ENCODE measurements at places on chromosomes 2 and 18.

DNA sequence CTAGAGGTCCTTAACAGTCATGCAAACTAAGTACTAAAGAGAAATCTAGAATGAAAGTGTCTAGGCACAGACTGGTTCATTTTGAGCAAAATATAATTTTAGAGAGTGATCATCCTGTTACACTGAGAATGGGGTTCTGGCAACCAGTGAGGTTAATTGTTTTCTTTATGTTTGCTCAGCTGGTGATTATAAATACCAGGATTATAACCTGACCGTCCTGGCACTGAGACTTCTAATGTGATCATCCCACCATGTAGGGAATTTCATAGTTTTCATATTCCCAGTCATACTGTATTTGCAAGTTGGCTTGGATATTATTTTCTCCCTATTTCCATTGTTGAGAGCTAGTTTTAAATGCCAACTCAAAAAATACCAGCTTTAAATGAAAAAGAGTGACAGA, 852.5 kb upstream of the LRATD1 start:
- no peaks in the 10 kb centered on the region for H3K4me1 ChIP-seq
- no peaks in the 10 kb centered on the region for H3K27me3 ChIP-seq
- no peaks in the 10 kb centered on the region for H3K36me3 ChIP-seq

DNA sequence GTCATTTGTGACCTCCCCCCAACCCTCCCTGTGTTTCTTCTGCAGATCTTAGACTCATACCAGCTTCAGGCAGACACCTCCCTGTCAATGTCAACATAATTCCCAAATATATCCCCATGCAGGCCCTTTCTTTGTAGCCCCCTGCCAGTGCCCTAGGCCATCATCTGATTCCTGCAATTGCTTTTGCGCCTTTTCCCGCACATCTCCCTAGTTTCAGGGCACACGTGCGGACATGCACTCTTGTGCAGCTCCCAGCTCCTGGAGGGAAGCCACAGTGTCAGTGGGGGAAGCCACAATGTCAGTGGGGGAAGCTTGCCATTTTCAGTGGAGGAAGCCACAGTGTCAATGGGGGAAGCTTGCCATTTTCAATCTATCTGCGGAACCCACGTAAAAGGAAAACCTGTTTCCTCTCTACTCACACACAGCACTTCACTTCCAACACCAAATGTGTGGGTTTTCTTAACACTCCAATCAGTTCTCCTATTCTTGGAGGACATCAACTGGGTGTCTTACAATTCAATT, 256.4 kb downstream of the ACKR3 start:
- H3K4me3 ChIP-seq, result no peak overlapping the region
- H3K36me3 ChIP-seq, result no peaks in the 10 kb centered on the region
- no peak overlapping the region for H3K27ac ChIP-seq

- no peak for DNase-seq
- H3K27me3 ChIP-seq, result no peaks in the 10 kb centered on the region
- no peaks in the 10 kb centered on the region for H3K4me1 ChIP-seq
- H3K4me3 ChIP-seq, result no peak overlapping the region
- H3K27ac ChIP-seq, result no peak overlapping the region
- H3K36me3 ChIP-seq, result no peaks in the 10 kb centered on the region
These were observed 200.5 kb downstream of the ACKR3 start for GRCh38 chr2:236769981-236770671.

DNA sequence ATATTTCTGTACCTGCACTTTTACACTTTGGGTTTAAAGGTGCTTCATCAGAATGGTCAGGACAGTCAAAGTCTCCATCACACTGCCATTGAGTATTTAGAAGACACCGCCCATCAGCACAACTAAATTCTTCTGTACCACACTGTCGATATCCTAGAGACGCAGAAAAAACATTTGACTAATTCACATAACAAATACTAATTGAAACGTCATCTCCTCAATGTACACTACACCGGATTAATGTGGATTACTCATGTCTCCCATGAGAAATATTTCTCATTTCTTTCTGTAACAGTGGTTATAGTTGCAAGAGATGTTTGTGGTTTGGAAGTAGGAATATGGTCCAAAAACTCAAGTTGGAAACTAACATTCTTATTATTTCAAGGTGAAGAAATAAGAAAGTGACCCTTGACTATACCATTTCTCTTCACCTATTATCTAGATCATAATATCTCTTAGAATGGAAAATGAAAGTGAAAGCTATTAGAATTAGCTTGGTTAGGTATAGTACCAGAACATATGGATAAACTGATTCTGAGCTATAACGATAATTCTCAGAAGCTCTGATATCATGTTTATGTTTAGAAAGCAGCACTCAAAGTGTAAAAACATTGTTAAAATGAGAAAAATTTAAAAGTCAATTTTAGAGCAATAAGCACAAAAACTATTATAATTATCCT, 1627.7 kb downstream of the LRP1B start:
- H3K27ac ChIP-seq, result no peak overlapping the region
- no peaks in the 10 kb centered on the region for H3K4me1 ChIP-seq
- DNase-seq, result no peak
- no peaks in the 10 kb centered on the region for H3K36me3 ChIP-seq
- no peak overlapping the region for H3K4me3 ChIP-seq

- H3K4me3 ChIP-seq, result no peak overlapping the region
- no peaks in the 10 kb centered on the region for H3K27me3 ChIP-seq
- H3K36me3 ChIP-seq, result no peaks in the 10 kb centered on the region
- no peak for DNase-seq
- 0 out of 2 replicates have a peak, but pooled peaks cover 2% of the 10 kb centered on the region for H3K4me1 ChIP-seq
These were observed 14.9 kb downstream of the RAB10 start for GRCh38 chr2:26048791-26049190.

DNA sequence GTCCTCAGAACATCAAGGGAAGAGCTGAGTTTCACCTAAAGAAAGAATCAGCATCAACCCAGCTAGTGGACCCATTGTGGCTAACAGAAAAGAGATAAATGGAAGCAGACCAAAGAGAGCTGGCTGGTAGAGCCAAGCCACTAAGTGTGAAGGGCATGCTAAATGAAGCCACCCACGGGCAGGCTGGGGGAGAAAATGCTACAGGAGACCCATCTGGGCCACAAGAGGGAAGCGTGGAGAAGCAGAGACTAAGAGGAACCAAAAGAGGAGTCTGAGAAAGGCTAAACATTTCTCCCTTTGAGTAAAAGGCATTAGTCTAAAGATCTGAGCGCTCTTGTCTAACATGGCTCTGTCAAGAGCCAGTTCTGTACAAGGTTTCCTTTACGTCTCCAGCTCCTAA, 15.8 kb downstream of the CWC22 start:
- peaks cover 6% of the 10 kb centered on the region for H3K4me1 ChIP-seq
- no peak overlapping the region for H3K27ac ChIP-seq
- H3K36me3 ChIP-seq, result no peaks in the 10 kb centered on the region
- DNase-seq, result no peak
- no peak overlapping the region for H3K4me3 ChIP-seq
- no peaks in the 10 kb centered on the region for H3K27me3 ChIP-seq

DNA sequence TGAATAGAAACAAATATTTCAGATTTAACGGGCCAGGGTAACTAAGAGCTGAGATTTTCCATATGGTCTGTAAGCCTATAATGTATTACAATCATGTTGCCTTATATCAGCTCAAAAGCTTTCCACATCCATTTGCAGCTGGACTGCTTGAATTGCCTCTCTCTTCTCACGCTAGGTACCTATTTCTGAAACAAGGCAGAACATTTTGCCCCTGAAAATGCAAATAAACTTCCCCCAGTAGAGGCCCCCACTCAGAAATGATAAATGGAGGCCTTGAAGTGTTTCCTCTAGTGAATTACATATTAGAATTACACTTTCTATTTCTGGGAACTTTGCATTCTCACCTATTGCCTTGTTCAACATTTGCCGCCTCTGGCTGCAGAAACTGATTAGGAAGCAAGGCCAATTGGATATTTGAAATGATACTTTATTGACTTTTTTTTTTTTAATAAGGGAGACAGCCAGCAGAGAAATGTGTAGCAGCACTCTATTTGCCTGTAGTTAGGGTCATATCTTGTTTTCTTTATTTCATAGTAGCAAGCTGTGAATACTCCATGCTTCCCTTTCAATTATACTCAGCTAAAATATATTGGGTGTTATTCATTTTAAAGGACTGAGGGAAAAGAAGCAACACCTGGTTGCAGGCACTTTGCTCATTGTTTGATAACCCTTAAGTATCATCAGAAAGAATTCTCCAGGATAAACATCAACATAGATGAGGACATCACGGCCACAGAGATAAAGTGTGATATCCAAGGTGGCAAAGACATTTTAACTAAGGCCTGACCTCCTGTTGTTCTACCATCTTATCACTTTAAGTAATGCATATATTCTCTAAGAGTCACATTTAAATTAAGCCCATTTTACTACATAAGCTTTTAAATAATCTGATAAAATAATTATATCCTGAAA, 505.5 kb downstream of the LRRTM4 start:
- DNase-seq, result no peak
- no peaks in the 10 kb centered on the region for H3K4me1 ChIP-seq
- no peaks in the 10 kb centered on the region for H3K27me3 ChIP-seq

- H3K4me1 ChIP-seq, result no peaks in the 10 kb centered on the region
- no peaks in the 10 kb centered on the region for H3K27me3 ChIP-seq
- H3K4me3 ChIP-seq, result no peak overlapping the region
- DNase-seq, result no peak
- H3K27ac ChIP-seq, result no peak overlapping the region
These were observed 614.4 kb upstream of the GYPC start for GRCh38 chr2:126041391-126042047.

DNA sequence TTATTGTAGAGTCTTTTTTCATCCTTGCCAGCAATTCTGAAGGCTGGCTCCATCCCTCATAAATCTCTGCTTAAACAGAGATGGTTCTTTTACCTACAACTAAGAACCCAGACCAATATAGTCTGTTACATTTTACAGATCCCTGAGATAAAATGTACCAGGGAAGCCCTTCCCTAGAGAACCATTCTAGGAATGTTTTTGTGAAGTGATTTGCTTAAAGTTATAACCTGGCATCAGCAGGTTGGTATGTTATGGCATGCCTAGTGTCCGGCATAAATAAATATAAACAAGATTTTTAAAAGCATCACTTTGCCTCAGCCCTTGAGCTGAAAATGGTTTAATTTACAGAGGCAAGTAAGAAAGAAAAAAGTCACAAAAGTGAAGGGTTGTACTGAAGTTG, 18.5 kb upstream of the NPAS2 start:
- H3K27ac ChIP-seq, result no peak overlapping the region
- no peaks in the 10 kb centered on the region for H3K36me3 ChIP-seq
- no peaks in the 10 kb centered on the region for H3K27me3 ChIP-seq
- no peak overlapping the region for H3K4me3 ChIP-seq

- no peak overlapping the region for H3K27ac ChIP-seq
- no peak for DNase-seq
- no peaks in the 10 kb centered on the region for H3K36me3 ChIP-seq
- no peaks in the 10 kb centered on the region for H3K4me1 ChIP-seq
These were observed 65.7 kb downstream of the NCKAP1 start for GRCh38 chr2:182972548-182972942.

Data from H1 (cell line).